ENCODE measurements at places on chromosomes 7 and 10.
A peak's percentile ranks its signal among the peaks of the same experiment; 100 is the strongest.

GRCh38 chr7:42930889-42931288 lies 1.1 kb downstream of the PSMA2 start:
- DNase-seq: peak; percentile 74

- no peak for DNase-seq
Measured at GRCh38 chr10:110681023-110681681, 37.0 kb downstream of the RBM20 start.

DNA sequence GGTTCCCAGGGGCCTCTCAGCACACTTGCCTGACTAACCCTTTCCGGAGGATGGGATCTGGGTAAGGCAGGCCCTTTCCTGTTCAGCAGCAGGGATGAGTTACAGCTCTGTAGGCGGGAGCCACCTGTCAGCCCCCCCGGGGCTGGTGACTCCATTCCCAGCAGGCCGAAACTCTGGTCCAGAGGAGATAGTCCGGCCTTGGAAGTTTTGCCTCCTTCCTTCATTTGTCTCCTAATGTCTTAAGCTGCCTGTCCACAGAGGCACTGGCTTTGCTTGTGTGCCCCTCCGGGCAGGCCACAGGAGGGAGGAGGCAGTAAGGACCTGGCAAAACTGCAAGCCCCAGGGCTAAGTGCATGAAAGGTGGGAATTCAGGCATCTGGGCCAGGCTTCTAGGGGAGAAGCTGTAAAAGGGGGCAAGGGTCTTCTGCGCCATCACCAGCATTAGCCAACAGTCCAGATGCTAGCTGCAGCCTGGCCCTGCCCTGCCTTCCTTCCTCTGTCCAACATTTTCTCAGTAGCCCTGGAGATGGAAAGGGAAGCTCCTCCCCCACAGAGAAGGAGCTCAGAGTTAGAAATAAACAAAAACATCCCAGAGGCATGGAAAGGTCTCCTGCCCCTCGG lies 1.2 kb downstream of the ADIRF start:
- peak; percentile 24 for DNase-seq

DNA sequence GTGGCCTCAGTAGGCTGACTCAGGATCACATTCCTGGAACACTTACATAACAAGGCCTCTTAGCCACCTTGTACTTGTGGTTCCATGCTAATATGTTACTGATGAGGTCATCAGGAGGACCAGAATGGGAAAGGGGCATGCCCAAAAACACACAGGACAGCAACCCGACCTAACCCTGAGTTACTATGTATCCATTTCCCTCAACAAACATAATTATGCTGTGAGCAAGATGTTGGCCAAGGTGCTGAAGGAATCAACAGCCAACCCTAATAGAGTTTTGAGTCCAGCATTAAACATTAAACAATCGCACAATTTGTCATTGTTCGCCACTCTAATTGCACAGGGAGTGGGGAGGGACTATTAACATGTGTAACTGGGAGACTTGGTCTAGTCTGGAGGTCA lies 129.4 kb downstream of the PLPP4 start:
- DNase-seq: peak; percentile 73

DNA sequence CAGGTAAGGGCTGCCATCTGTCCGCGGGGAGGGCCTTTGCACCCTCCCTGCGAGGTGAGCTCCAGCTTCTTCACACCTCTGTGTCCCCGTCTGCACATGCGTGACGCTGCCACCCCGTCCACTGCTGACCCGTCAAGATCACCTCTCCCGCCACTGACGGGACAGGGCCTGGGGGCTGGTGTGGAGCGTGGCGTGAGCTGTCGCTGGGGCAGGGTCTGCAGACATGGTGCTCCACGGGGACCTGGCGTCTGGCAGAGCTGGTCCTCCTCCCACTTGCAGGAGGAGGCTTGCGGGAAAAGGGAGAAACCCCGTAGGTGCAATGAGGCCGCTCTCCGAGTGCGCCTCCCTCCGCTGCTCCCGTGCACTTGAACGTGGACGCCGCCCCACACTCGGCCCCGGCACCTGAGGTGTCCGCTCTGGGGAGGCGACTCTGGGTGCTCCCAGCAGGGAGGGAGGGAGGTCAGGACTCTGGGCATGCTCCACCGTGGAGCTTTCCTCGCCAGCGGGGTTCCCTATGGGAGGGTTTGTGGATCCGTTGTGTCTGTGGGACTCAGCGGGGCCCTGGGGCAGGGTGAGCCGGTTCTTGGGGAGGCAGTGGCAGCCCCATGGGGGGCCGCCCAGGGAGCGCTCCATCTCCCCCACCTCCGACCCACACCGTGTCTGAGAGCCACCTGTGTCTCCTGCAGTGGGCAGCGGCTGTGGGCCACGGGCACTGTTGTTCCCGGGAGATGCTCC lies 17.6 kb upstream of the DPYSL4 start:
- no peak for DNase-seq

GRCh38 chr7:143447466-143447865 lies 4.2 kb downstream of the TAS2R60 start:
- DNase-seq: no peak

- peak; percentile 59 for DNase-seq
Measured at GRCh38 chr10:13788711-13789447, 202.1 kb downstream of the PRPF18 start.

DNA sequence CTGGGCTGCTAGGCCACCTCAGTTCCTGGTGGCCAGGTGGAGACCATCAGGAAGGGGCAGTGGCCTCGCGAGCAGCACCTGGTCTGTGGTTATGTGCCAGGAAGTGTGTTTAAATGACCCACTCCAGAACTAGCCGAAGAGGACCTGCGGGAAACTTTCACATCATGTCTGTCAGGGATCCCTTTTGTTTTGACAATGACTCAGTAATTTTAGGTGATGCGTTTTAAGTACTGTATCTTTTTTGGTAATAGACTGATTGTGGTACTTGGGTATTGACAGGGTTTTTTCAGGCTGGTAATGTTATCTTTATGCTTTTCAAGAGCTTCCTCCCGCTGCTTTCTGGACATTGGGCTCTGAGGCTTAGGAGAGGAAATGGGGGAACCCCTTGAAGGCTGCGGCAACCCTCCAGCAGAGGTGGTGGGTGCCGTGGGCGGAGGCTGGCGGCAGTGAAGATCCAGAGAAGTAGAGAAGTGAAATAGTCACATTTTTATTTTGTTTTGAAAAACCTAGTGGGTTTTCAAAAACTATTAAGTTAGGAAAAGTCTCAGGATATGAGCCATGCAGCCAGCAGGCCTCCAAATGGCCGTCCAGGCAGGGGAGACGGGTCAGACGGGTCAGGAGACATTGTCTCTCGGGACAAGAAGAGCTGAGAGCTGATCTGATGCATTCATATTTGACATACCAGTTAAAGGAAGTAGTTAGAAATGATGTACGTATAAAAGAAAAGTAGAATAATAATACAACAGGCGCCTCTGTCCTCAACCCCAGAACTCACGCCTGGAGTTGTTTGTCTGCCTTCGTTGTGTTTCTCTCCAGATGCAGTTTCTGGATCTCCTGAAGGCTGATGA lies 27.7 kb downstream of the PPP2R2D start:
- DNase-seq: no peak

DNA sequence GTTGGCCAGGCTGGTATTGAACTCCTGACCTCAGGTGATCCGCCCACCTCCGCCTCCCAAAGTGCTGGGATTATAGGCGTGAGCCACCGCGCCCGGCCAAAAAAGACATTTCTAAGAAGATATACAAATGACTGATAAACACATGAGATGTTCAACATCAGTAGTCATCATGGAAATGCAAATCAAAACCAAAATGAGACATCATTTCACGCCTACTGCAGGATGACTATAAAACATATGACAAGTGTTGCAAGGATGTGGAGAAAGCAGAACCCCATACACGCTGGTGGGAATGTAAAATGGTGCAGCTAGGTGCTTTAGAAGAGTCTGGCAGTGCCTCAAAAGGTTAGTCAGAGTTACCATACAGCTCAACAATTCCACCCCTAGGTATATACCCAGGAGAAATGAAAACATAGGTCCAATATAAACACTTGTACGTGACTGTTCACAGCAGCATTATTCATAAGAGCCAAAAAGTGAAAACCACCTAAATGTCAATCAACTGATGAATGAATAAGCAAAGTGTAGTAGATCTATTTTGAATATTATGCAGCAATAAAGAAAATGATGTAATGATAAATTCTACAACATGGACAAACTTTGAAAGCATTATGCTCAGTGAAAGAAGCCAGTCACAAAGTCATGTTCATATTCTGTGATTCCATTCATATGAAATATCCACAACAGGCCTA lies 24.5 kb downstream of the TMEM209 start:
- peak; percentile 78 for DNase-seq

DNA sequence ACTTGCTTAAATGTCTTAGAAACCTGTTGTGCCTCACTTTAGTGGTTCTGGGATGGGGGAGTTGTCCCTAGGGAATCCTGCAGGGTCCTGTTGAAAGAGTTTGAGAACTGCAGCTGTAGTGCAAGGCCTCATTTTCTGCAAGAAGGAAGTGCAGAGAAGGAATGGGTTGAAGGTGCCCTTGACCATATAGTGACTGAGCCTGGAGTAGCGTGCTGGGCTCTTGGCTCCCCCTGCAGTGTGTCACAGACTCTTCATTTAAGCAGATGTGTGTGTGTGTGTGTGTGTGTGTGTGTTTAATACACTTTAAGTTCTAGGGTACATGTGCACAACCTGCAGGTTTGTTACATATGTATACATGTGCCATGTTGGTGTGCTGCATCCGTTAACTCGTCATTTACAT lies 92.2 kb downstream of the GRK5 start:
- peak; percentile 27 for DNase-seq

DNA sequence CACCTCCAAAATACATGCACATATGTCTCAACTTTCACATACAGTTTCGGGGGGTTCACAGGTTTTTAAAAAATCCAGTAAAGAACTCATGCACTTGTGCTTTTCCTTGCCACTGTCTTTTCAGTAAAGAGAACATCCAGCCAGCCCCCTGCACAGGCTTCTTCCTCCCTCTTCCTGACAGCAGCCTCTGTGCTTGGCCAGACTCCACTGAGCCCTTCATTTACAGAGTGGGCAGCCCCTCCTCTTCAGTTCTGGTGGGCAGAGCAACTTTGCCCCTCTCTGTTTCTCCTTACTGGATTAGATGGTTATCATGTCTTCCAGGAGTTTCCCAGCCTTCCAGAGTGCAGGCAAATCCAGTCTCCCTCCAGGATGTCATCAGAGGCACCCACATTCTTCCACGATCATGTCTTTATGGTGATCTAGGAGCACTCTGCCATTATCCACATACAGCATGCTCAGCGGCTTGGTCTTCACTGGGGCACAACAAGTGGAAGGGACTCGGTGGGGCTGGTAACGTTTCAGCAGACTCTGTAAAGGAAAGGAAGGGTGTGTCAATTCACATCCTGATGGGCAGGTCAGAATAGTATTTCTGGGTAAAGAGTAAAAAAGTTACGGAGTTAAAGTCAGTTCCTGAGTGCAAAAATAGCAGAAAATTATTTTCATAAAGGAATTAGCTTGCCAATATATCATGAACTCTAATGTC lies 8.8 kb downstream of the NODAL start:
- DNase-seq: no peak

DNA sequence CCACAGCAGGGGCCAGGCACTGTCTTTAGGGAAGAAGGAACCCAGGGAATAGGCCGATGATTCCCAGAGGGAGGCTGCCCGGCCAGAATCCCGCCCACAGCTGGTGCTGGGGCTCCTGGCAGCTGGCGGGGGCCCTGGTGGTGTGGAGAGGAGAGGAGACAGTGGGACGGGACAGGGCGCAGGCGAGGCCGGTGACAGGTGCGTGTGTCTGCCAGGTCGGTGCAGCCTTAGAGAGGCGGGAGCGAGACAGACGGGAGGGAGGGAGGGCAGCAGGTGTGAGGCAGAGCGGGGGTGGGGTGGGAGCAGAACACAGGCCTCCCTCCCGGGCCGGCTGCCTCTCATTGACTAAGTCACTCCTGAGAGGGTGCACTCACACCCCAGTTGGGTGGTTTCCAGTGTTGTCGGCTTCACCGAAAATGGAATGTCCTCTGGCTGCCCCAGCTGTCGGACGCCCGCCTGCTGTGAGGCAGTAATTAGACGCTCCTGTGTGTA lies 55.2 kb downstream of the ELFN1 start:
- no peak for DNase-seq

GRCh38 chr7:142746264-142746663 lies 3.0 kb upstream of the PRSS1 start:
- DNase-seq: no peak

DNA sequence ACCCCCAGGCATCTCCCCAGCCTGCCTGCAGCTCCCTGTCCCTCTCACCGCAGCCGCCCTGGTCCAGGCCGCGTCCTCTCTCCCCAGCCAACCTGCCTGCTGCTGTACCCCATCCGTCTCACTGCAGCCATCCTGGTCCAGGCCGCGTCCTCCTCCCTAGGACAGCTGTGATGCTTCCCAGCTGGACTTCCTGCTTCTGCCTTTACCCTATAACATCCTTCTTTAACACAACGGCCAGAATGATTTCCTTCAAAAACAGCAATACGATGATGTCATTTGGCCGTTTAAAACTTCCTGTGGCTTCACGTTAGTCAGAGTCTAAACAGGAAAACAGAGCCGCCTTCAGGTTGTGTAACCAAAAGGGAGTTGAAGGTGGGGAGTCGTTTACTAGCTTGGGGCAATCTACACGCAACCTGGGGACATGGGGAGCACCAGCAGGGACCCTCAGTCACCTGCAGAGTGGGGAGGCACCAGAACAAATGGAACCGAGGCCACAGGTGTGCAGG lies 32.2 kb upstream of the ZFAND2A start:
- DNase-seq: peak; percentile 81

DNA sequence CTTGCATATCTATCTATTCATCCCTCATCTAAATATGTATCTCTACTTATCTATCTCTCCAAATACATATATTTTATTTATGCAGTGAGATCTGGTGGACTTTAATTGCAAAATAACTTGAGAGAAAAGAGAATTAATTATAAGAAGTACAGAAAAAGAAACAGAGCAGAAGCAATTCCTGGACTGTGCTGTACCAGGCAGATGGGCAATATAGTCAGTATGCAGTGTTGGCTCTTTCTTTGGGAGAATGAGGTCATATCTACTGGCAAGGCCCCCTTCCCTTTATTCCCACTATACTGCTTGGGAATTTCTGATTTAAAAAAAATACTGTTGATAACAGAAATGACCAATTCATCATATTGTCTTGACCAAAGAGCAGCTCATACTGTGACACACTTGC lies 49.0 kb upstream of the TOMM7 start:
- no peak for DNase-seq

DNA sequence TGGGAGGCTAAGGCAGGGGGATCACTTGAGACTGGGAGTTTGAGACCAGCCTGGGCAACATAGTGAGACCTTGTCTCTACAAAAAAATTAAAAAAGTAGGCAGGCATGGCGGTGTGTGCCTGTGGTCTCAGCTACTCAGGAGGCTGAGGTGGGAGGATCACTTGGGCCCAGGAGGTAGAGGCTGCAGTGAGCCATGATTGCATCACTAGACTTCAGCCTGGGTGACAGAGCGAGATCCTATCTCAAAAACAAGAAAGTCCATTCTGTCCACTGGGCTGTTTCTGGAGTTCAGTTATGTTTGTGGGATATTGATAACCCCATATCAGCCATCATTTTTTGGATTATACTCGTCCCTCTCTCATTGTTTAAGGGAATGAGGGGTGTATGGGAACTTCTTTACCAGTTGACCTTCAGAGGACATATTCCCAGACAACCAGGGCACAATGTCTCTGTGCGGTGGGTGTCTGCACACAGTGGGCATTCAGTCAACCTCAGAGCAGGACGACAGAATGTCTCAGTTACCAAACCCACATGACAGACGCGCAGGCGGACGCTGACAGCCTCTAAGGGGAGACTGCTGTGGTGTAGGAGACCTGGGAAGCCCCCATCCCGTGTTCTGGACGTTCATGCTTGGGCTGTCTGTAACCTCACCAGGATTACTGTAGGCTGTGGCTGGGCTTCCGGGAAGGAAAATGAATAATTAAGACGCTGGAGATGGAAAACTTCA lies 69.4 kb downstream of the CARD11 start:
- DNase-seq: no peak

GRCh38 chr7:140625908-140626868 lies 14.4 kb downstream of the DENND2A start:
- peak; percentile 74 for DNase-seq
